ENCODE measurements at places on chromosomes 1 and 21.

- DNase-seq: no peak
Observed at GRCh38 chr1:207344221-207344620, 22.7 kb downstream of the CD55 start.

GRCh38 chr1:8082945-8083344, 56.8 kb upstream of the ERRFI1 start:
- no peak for DNase-seq

- DNase-seq: no peak
Observed at GRCh38 chr21:31136891-31137290, 98.6 kb upstream of the KRTAP19-8 start.

GRCh38 chr1:235885655-235886262, 19.1 kb upstream of the LYST start:
- DNase-seq: no peak

DNA sequence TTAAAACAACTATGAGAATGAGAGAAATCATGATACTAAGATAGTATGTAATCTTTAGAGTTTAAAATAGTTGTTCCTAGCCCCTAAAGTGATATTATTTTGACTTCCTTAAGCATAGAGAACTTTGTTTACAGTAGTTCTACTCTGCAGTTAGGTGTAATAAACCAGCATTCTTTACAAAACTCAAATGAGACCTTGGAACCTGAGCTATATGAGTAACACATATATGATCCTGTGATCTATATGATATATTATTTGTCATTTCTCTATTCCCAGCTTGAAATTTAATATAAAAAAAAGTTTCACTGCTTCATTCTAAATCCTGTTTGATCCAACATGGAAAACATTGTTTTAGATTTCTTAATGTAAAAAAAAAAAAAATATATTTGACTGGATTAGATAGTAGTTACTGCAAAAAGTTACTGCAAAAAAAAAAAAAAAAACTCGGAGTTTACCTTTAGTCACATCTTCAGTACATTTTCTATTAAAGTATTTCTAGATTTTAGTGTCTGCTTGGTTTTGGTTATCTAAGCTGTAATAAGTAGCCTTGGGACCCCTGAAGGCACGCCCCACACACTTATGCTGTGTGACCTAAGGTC, 463.8 kb downstream of the USP25 start:
- DNase-seq: no peak
